Activated T-helper 1 cell treated with anti-CD3 and anti-CD28 coated beads, Interleukin-2, amount 50 U/mL, for 16 hours (primary cell): ENCODE measurements at places on chromosomes 3 and 15.

- DNase-seq, result no peak
Measured at GRCh38 chr3:122265957-122266356, 59.1 kb upstream of the CSTA start.

- no peak for DNase-seq
Measured at GRCh38 chr15:69529961-69530633, 77.5 kb downstream of the RPLP1 start.

DNA sequence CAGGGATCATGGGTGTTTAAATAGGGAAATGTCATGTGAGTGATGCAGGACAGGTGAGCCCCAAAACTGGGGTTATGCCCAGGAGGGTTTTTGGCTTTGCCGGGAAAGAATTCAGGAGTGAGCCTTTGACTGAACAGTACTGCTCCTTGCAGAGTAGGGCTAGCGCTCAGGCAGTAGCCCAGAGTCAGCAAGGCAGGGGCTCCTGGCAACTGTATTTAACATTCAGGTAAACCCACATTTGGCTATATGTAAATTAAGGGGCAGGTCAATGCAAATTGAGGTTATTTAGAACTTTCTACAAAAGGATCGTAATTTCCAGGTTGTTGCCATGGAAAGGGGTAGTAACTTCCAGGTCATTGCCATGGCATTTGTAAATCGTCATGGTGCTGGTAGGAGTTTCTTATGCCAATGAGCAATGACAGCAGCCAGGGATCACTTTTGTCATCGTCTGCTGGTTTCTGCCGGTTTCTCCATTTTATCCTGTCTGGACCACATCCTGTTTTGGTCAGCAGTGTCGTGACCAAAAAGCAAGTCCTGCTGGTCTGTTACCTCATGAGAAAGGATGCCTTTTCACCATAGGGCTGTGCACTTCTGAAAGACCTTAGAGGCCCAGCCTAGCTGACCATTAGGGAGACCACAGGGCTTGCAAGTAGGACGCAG lies 24.3 kb downstream of the MTHFS start:
- DNase-seq, result no peak

DNA sequence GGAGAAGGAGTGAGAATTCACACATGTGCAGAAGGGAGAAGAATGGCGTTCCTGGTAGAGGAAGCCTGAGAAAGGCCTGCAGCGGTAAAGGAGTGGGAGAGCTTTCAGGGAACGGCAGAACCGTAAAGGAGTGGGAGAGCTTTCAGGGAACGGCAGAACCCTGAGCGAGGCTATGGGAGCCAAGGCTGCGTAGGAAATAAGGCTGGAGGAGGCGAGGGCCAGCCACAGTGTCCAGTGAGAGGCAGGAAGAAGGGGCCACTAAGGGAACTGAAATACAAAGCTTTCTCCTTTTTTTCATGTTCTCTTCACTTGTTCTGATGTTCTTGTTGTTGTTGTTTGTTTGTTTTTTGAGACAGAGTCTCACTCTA lies 41.6 kb downstream of the GOLGA6L10 start:
- DNase-seq, result no peak

DNA sequence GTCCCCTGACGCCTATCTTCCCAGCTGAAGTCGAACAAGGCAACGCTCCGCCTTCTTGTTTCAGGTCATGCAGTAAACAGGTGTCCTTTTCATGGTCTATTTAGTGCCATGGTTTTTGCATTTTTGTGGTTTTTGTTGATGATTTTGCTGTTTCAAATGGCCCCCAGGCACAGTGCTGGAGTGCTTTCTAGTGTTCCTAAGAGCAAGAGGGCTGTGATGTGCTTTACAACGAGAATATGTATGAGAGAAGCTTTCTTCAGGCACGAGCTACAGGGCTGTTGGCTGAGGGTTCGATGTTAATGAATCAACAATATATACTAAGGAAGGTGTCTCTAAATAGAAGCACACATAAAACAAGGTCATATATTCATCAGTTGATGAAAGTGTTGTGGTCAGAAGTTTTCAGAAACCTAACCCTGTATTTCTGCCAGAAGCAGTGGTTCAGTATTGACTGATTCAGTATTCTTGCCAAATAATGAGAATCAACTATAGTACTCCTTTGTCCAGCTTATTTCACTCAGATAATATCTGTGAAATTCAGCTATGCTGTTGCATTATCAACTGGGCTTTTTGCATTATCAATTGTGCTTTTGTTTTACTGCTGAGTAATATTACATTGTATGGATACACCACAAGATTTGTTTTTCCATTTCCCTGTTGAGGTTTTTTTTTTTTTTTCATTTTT lies 18.5 kb downstream of the LIMD1 start:
- DNase-seq, result no peak

- DNase-seq, result no peak
Measured at GRCh38 chr3:7423036-7423435, 562.1 kb downstream of the GRM7 start.

- DNase-seq, result no peak
Measured at GRCh38 chr3:12796171-12797123, at the start of gene CAND2. Gene CAND2, plus strand, starts transcription at chr3:12796680. Its CDS starts 41 bp downstream, at chr3:12796721.

DNA sequence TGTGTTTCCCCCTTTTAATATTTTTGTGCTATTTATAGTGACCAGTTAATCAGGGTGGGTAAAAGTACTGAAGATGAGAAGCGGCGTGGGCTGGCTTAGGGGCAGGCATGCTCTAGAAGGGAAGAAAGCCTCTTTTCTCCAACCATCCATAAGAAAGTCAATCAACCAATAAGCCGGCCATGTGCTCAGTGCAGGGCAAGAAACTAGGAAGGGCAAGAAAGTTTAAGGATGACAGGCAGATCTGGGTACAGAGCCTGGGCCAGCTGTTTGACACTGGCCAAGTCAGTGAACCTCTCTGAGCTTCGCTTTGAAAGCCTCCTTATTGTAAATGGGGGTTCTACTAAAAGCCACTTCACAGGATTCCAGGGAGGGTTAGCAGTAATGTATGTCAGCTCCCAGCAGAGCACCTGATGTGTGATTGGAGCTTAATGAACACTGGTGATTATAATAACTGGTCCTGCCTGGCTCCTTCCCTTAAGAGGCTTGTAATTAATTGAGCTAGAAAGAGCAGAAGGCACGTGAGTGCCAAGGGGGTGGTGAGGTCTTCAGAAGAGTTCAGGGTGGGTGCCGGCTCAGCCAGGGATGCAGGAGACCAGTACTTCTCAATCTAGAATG lies 5.7 kb upstream of the CHRNA3 start:
- DNase-seq, result no peak

- DNase-seq, result no peak
Measured at GRCh38 chr3:45689787-45690145, 570 bp downstream of the SACM1L start.

DNA sequence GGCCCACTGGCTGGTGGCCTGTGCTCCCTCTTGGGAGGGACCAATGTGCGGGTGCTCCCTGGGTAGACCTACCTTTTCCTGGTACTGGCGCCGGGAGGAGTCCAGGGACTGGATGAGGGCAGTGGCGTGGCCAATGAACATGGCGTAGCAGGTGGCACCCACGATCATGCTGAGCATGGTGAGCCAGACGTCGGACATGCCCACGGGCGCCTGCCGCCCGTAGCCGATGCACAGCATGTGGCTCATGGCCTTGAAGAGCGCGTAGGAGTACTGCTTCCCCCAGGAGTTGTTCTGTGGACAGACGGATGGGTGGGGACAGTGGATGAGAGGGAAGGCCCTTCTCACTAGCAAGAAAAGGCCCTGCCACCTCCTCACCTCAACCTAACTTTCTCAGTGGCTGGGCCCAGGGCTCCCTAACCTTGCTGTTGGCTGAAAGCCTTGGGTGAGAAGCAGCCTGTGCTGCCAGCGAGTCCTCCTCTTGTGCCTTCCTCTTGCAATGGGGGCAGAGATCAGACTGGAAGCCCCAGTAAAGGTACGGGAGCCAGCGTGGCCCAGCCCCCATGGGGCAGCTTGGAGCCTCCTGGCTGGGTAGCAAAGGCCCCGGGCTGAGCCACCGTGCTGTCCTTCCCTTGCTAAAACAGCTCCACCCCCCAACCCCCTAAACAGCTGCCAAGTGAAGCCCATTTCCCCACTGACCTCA lies 39.1 kb downstream of the HCN4 start:
- DNase-seq, result no peak
